ENCODE measurements at places on chromosomes 3 and 15.

DNA sequence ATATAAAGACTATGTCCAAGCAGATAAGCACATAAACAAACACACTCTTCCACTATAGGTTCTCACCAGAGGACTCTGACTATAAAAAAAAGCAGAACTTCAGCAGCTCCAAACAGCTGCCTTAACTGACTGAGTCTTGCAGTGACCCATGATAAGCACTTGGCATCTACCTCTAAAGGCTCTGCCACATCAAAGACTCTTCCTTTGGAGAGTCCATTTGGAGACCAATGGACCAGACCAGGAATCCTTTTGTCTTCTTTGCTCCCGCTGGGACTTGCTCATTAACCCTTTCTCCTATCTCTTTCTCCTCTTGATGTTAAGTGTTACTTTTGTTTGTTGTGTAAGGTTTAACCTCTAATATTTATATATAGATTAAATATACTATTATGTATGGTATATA, 424.1 kb downstream of the RSL24D1 start:
- DNase-seq: no peak

- no peak for DNase-seq
Measured at GRCh38 chr3:195757827-195758226, 37.0 kb downstream of the MUC20 start.

- DNase-seq: no peak
Measured at GRCh38 chr3:172132721-172133311, 93.4 kb downstream of the FNDC3B start.

DNA sequence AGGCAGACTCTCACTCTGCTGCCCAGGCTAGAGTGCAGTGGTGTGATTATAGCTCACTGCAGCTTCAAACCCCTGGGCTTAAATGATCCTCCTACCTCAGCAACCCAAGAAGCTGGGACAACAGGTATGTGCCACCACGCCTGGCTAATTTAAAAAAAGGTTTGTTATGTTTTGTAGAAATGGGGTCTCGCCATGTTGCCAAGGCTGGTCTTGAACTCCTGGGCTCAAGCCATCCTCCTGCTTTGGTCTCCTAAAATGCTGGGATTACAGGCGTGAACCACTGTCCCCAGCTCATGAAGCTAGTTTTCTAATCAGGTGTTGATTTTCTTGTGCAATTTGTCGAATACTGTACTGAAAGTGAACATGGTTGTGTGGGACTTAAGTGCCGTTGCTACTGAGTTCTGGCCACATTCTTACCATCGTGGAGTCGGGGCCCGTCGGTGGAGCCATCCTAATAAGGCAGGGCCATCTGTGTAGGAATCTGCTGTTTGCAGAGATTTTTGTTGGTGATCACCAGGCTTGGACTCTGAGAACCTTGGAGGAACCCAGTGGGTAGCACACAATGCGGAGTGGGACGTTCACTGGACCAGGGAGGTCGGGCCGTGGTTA, 193.2 kb downstream of the GOLGA6L6 start:
- no peak for DNase-seq

DNA sequence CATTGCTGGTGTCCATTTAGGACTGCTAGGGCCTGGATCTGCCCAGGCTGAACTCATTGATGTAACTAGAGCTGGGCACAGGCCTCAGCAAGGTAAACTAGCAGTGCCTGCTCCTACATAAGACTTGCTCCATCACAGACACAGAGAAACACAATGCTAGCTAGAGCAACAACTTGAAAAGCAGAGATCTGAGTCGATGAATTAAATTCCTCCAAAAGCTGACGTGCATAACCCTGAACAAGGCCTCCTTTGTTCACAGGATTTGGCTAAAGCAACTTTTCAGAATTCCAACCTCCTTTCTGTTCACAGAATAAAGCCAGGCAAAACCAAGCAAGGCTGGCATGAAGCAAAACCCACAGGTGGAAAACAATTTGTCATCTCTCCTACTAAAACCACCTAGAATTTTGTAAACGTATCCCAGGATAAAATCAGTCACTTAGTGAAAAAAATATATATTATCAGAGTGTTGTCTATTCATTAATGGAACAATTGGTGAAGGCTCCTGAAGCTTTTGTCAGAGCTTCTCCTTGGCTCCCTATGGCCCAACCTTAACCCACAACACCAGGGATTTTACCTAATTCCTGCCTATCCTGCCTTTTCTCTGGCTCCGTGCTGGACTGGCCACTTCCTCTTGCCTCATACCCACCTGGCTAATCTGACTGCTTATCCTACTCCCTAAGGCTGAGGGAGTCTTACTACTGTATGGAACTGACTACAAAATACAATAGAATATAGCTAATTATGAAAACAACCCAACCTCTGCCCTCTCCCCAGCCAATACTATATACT, 39.9 kb downstream of the PLCH1 start:
- DNase-seq: no peak

DNA sequence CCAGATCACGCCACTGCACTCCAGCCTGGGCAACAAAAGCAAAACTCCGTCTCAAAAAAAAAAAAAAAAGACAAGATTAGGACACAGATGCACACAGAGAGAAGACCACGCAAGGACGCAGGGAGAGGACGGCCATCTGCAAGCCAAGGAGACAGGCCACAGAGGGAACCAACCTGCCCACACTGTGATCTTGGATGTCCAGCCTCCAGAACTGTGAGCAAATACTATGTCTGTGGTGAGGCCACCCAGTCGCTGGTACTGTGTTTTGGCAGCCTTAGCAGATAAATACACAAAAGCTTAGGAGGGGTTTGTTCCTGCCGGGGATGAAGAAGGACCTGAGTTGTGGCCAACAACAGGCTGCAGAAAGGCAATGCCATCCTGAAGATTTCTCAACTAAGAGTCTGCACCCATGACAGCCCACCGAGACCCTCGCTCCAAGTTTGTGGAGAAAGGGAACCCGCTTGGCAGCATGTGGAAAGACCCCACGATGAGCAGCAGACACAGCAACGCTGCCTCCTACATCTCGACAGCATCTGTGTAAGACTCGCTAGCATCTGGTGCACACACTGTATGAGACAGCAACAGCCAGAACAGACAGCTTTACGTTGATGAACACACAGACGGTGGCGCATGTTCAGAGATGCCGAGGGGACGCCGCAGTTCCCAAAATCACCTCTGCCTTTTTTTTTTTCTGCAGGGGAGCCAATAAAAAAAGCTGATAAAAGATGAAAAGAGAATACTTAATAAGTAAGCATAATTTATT, 13.7 kb downstream of the CYFIP1 start:
- no peak for DNase-seq

DNA sequence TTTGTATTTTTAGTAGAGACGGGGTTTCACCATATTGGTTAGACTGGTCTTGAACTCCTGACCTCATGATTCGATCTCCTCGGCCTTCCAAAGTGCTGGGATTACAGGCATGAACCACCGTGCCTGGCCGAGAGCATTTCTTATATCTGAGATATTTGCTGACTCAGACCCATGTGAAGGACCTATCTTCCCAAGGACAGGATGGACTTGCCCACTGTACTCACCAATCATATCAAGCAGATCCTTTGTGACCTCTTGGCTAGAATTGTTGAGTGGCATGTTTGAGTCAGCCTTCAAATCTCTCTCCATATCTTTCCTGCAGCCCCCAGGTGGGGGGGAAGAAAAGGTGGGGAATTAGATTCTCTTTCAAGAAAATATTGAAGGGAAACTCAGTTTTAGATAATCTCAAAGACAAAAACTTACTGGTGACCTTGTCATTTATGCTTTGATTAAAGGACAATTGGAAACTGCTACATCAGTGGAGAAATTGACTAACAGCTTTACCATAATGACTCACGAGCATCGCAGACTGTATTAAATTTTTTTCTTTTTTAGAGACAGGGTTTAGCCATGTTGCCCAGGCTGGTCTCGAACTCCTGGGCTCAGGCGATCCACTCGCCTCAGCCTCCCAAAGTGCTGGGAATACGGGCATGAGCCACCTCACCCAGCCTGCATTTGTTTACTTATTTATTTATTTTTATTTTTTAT, 3.1 kb downstream of the C3orf62 start:
- no peak for DNase-seq

- no peak for DNase-seq
Measured at GRCh38 chr15:77904901-77905300, 172.6 kb downstream of the TBC1D2B start.

GRCh38 chr3:142723665-142723967, 218 bp upstream of the TRPC1 start:
- no peak for DNase-seq

- DNase-seq: no peak
Measured at GRCh38 chr3:28682121-28682520, 333.5 kb upstream of the AZI2 start.

- DNase-seq: peak; percentile 89
Measured at GRCh38 chr15:90233387-90234095, at the start of gene CIB1. Gene CIB1 (minus strand): TSS chr15:90233941. CDS start chr15:90233885, 56 bp downstream.

- no peak for DNase-seq
Measured at GRCh38 chr3:50202353-50203112, 2.5 kb upstream of the SLC38A3 start.

- DNase-seq: no peak
Measured at GRCh38 chr3:44000586-44000985, 241.1 kb upstream of the TOPAZ1 start.

DNA sequence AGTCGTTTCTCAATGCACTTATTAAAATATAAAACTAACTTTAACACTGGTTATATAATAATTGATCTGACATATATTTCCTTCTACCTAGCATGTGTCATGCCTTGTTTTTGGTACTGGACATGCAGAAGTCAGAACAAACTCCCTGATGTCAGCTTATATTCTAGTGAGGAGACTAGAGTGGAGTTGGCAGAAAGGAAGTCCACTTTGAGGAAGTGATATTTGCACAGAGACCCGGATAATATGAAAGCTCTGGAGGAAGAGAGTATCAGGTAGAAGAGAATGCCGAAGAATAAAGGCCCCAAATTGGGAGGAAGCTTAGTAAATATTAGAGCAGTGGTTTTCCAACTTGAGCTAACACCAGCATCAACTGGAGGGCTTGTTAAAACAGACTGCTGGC, 24.6 kb upstream of the ZNF280D start:
- DNase-seq: peak; percentile 37

DNA sequence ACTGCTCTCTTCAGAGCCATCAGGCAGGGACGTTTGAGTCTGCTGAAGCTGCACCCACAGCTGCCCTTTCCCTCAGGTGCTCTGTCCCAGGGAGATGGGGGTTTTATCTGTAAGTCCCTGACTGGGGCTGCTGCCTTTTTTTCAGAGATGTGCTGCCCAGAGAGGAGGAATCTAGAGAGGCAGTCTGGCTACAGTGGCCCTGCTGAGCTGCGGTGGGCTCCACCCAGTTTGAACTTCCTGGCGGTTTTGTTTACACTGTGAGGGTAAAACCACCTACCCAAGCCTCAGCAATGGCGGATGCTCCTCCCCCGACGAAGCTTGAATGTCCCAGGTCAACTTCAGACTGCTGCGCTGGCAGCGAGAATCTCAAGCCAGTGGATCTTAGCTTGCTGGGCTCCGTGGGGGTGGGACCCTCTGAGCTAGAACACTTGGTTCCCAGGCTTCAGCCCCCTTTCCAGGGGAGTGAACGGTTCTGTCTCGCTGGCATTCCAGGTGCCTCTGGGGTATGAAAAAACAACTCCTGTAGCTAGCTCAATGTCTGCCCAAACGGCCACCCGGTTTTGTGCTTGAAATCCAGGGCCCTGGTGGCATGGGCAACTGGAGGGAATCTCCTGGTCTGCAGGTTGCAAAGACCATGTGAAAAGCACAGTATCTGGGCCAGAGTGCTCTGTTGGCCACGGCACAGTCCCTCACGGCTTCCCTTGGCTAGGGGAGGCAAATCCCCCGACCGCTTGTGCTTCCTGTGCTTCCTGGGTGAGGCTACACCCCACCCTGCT, 21.1 kb upstream of the ST6GAL1 start:
- DNase-seq: no peak

GRCh38 chr3:170634663-170635384, 48.9 kb upstream of the SLC7A14 start:
- DNase-seq: no peak

- no peak for DNase-seq
Measured at GRCh38 chr3:55790596-55791350, 303.7 kb upstream of the WNT5A start.

DNA sequence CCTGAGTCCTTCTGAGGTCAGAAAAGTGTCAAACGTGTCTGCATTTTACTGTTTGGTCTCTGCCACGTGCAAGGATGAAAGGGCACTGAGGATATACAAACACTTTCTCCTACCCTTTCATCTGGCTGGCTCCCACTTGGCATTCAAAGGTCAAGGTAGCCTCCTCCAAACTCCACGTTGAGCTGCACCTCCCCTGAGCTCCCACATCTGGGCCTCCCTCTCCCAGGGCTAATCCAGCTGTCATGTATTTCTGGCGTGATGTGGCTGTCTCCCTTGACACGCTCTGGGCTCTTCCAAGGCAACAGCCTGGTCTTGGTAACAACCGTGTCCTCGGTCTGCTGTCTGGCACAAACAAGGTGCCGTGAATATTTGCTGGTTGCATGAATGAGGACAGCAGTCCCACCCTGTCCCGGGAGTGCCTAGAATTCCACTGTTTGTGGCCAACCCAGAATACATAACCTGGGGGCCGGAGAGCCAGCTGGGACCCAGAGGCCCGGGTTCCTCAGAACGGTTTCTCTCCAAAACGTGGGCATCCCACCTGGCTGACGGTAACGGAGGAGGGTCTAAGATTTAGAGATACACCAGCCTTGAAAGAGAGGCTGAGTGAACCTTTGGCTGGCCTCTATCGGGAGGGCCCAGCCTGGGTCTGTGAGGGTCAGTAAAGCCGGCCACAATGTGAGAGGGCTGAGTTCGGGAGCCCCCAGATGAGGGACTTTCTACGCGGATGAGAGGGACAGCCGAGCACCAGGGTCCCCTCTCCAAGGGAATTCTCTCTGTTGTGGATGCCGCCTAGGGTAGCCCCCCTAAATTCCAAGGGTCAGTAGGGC, 767 bp downstream of the GLT8D1 start:
- DNase-seq: no peak

DNA sequence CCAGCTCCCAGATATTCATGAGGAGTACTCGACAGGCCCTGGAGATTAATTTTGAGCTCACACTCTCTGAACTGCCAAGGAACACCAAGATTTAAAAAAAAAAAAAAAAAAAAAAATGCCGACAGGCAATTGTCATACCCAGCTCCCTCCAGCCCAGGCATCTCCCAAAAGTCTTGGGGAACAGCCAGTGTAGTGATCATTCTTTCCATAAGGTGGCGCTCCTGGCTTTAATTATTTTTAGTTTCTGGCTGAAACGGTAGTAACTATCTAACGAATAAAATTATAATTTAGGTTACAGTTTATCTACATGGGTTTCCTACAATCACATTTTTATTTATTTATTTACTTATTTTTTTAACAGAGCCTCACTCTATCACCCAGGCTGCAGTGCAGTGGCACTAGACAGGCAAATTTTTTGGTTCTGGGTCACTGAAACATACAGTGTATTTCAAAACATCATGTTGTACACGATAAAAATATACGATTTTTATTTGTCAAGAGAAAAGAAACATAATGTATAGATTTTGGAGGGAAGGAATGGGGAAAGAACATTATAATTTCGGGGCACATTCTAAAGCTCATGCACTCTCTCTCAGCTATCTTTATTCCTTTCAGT, 157.3 kb downstream of the ADAMTS9 start:
- no peak for DNase-seq

GRCh38 chr15:83276661-83277060, 7.8 kb downstream of the BNC1 start:
- no peak for DNase-seq

GRCh38 chr3:194588741-194589140, 44.5 kb downstream of the TMEM44 start:
- DNase-seq: no peak

Data from GF-D8 (cell line).